ENCODE measurements at places on chromosomes 3 and 15. TPM values are rescaled to one million over a fixed set of nuclear protein-coding genes. Genes with fewer than 3 reads are reported as not detected.
A peak's percentile ranks its signal among the peaks of the same experiment; 100 is the strongest.

ABI3BP gene
- total RNA-seq: not detected

GRCh38 chr15:40763801-40764628, at the start of gene GCHFR:
Gene GCHFR, plus strand, starts transcription at chr15:40764068. Its CDS starts 113 bp downstream, at chr15:40764181.
- peak; percentile 87 for DNase-seq
- peak within 1 kb of the TSS; percentile 98 for H3K4me3 ChIP-seq
- H3K27ac ChIP-seq: peak within 1 kb of the TSS; percentile 71
- peaks cover 12% of the 10 kb centered on the region for H3K36me3 ChIP-seq
- H3K4me1 ChIP-seq: peaks cover 40% of the 10 kb centered on the region
- no peaks in the 10 kb centered on the region for H3K27me3 ChIP-seq

DNA sequence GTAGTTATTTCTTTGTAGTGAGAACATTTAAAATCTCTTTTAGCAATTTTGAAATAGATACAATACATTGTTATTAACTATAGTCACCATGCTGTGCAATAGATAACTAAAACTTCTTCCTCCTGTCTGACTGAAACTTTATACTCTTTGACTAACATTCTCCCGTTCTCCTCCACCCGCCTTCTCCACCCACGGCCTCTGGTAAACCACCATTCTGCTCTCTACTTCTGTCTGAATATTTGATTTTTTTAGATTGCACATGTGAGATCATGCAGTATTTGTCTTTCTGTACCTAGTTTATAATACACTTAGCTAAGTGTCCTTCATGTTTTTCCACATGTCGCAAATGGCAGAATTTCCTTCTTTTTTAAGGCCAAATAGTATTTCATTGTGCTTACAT, 72.8 kb upstream of the RBM5 start:
- H3K27ac ChIP-seq: no peak overlapping the region
- DNase-seq: no peak
- peaks cover 37% of the 10 kb centered on the region for H3K36me3 ChIP-seq
- no peaks in the 10 kb centered on the region for H3K4me1 ChIP-seq

GRCh38 chr3:14861446-14862302, 42.9 kb downstream of the FGD5 start:
- no peak for DNase-seq
- H3K27ac ChIP-seq: no peak overlapping the region
- H3K4me1 ChIP-seq: no peaks in the 10 kb centered on the region
- no peaks in the 10 kb centered on the region for H3K27me3 ChIP-seq

Data from CD4-positive, alpha-beta T cell (primary cell).